ENCODE measurements at places on chromosomes 1 and 21. TPM values are rescaled to one million over a fixed set of nuclear protein-coding genes. Genes with fewer than 3 reads are reported as not detected.

Gene RIPPLY3
- not detected for total RNA-seq

Gene SSU72
- 98.6 TPM for total RNA-seq

Gene COA7
- 9.6 TPM for total RNA-seq

Gene LRRC38
- 0.17 TPM for total RNA-seq

Gene RAD54L
- total RNA-seq = 1.2 TPM

Gene GPR3
- total RNA-seq = not detected

DNA sequence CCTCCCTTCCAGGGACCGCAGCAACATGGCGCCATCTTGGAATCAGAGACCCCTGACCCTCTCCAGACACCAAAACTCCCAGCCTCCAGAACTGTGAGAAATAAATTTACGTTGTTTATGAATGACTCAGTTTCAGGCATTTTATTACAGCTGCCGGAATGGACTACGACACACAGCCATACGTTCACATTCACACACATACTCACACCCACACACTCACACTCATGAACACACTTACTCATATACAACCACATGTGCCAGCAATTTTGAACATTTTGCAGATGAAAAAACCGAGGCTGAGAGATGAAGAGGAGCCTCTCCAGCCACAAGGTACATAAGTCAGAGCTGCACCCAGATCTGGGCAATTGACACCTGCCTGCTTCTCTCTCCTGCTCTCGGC, 151.0 kb upstream of the RAB4A start:
- H3K4me3 ChIP-seq = no peak overlapping the region
- no peaks in the 10 kb centered on the region for H3K27me3 ChIP-seq
- no peak for DNase-seq

GRCh38 chr1:27979151-27979858, 19.5 kb downstream of the XKR8 start:
- no peak for DNase-seq
- peaks cover 15% of the 10 kb centered on the region for H3K36me3 ChIP-seq
- no peak overlapping the region for H3K27ac ChIP-seq
- H3K4me1 ChIP-seq = peaks cover 24% of the 10 kb centered on the region
- H3K27me3 ChIP-seq = no peaks in the 10 kb centered on the region

DNA sequence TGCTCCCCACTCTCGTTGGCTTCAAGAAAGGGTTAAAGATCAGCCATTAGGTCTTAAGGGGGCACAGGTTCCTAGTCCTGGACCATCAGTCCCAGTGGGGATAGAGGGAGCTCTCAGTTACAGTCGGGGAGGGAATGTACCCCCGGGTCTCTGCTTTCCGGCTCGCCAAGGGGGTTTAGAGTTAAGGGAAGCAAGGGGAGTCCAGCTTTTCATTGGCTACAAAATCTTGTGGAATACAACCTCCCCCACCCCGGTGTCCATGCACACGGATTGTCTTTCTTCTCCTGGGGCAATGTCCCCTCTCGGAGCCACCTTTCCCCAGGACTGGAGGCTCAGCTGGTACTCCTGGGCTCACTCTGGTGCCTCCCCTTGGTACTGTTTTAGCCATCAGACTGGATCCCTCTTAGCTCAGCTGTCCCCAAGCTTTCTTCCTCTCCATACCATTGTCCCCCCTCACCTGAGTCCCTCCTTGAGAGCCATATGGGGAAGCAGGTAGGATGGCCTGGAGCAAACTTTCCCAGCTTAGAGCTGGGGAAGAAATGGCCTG, at the start of gene A3GALT2:
A3GALT2 (minus strand) TSS at position 480 of the 547 bp plus-strand sequence; CDS start at position 480, 0 bp downstream.
- peaks cover 27% of the 10 kb centered on the region for H3K36me3 ChIP-seq
- H3K4me3 ChIP-seq = no peak within 1 kb of the TSS
- DNase-seq = no peak
- H3K27ac ChIP-seq = no peak within 1 kb of the TSS

DNA sequence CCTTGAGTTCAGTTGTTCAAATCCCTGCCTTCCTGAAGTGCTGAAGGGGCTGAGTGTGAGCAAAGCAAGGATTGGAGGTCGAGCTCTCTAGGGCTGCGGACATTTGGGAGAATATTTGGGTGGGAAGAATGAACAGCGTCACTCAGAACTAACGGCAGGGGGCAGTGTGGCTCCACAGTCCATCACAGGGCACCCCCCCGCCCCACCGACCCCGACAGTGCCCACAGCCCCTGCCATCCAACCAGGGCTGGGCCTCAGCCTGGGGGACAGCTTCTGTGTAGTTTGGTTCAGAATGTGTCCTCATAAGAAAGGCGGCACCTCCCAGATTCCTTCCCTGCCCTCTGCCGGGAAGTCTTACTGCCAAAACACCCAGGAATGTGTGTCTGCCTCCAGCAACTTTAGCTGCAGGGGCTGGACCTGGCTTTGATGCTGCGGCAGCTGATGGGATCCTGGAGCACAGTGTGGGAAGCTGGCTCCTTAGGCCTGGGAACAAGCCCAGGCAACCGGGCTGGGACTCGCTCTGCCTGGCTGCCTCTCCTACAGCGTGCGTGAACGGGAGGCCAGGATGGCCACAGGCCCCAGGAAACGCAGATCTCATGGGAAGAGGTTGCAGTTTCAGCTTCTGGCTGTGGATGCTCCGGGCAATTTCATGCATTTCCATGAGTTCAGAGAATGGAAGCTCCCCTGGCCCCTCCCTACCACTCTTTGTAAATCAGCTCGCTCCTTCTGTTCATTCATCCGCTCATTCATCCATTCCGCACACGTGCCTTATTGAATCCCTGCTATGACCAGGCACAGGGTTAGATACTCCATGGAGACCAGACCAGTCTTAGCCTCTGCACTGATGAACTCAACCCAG, 104.9 kb upstream of the TMPRSS2 start:
- H3K4me1 ChIP-seq = peaks cover 47% of the 10 kb centered on the region
- H3K27ac ChIP-seq = peak overlapping the region; percentile 82
- H3K36me3 ChIP-seq = no peaks in the 10 kb centered on the region
- no peaks in the 10 kb centered on the region for H3K27me3 ChIP-seq

DNA sequence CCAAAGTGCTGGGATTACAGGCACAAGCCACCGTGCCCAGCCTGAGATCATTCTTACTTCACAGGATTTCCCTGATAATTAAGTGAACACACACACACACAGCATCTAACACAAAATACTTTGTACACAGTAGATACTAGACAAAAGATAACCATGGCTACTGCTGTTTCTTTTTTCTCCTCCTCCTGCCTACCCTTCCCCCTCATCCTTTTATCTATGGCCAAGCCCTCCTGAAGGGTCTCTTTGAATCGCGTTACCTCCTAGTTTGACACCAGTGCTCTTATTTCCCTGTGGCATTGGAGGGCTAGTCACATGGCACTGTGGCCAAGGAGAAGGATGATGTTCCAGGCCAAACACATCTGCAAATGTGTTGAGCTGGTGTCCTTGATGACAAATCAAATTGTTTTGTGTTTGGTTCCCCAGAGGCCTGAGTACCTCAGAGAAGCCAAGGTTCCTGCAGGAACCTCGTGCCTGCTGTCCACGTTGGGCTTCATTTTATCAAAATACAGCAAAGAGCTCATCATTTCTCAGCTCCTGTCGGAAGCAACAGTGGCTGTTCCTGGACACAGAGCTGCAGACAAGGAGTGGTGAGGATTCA, 20.6 kb downstream of the NDUFS5 start:
- H3K4me3 ChIP-seq = no peak overlapping the region
- H3K4me1 ChIP-seq = peaks cover 13% of the 10 kb centered on the region
- no peak for DNase-seq
- peaks cover under 1% of the 10 kb centered on the region for H3K36me3 ChIP-seq
- H3K27ac ChIP-seq = peak overlapping the region; percentile 71

- H3K4me1 ChIP-seq = peaks cover 84% of the 10 kb centered on the region
- peak within 1 kb of the TSS; percentile 89 for H3K27ac ChIP-seq
- peaks cover 40% of the 10 kb centered on the region for H3K36me3 ChIP-seq
- H3K27me3 ChIP-seq = no peaks in the 10 kb centered on the region
Observed at GRCh38 chr1:153774780-153775457, at the start of gene SLC27A3. Gene SLC27A3, plus strand, starts transcription at chr1:153775407. Its CDS starts 91 bp downstream, at chr1:153775498.

- no peaks in the 10 kb centered on the region for H3K36me3 ChIP-seq
- no peaks in the 10 kb centered on the region for H3K27me3 ChIP-seq
- H3K4me1 ChIP-seq = no peaks in the 10 kb centered on the region
- H3K4me3 ChIP-seq = no peak overlapping the region
- no peak for DNase-seq
Observed at GRCh38 chr1:213761845-213762407, 225.8 kb upstream of the PROX1 start.

DNA sequence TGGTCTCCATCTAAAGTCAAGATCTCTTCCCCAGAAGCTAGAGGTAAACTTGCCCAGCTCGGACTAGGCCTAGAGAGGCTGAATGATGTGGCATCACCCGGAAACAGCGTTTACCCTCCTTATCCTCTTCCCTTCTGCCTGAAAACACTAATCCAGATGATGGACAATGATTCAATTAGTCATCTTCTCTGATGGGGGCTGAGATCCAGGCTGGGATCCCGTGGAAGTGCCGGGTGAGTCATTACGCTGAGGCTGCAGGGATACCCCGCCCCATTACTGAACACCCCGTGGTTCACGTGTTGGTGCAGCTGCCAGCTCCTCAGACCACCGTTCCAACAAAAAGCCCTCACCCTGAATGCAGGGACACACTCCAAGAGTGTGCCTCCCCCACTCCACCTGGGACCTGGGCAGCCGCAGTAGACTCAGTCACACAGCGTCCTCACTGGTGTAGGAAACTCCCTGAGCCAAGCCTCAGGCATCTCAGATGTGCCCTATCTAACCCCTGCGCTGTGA, 2.0 kb downstream of the S100A6 start:
- peak overlapping the region; percentile 99 for H3K27ac ChIP-seq
- H3K36me3 ChIP-seq = peaks cover 7% of the 10 kb centered on the region
- H3K4me1 ChIP-seq = peaks cover 34% of the 10 kb centered on the region
- no peak for DNase-seq
